Neural progenitor cell (in vitro differentiated cells): ENCODE measurements at places on chromosomes 6 and 20. TPM values are rescaled to one million over a fixed set of nuclear protein-coding genes. Genes with fewer than 3 reads are reported as not detected.

Gene MDFI
- 29.5 and 87.4 TPM in 2 replicates for total RNA-seq

- DNase-seq: no peak
Observed at GRCh38 chr20:48648482-48649051, 179.2 kb downstream of the PREX1 start.

Gene SMPDL3A
- 1.2 and 2.0 TPM in 2 replicates for total RNA-seq

DNA sequence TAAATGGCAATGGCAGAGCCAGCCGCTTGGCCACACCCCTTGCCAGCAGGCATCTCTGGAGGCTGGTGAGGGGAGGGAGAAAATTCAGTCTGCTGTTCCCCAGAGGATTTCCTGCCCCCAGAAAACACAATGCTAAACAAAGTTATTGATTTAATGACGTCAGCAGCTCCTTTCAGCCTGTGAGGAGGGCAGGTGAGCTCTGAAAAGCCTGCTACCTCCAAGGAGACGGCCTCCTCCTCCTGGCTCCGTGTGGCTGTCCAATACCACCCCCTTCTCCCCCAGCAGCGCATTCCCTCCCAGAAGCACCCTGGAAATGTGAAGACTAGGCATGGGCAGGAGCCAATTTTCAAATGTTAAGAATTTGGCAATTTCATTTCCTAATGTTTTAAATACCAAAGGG lies 393.1 kb downstream of the ZFAND3 start:
- peak; percentile 47 for DNase-seq

GRCh38 chr6:157056275-157056674 lies 267.0 kb downstream of the TMEM242 start:
- no peak for DNase-seq

Gene CLIC5
- total RNA-seq: 0.06 TPM in 1 of 2 replicates, not detected in the other

DNA sequence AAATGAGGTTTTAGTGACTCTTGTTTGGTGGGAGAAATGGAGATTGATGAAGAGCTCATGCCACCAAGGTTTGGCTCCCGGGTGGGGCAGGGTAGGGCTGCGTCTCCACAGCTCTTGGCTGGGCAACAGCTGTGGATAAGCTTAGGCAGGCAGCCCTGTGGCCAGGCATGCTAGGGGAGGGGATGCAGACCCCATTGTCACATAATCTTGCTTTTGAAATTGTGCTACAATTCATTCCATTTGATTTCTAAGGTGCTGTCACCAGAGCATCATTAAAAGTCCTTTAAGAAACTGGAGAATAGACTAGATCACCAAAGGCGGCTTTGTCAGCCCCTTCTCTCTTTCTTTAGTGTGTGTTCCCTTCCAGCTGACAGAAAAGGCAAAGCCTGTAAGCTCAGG lies 574.2 kb upstream of the JAG1 start:
- peak; percentile 79 for DNase-seq

DNA sequence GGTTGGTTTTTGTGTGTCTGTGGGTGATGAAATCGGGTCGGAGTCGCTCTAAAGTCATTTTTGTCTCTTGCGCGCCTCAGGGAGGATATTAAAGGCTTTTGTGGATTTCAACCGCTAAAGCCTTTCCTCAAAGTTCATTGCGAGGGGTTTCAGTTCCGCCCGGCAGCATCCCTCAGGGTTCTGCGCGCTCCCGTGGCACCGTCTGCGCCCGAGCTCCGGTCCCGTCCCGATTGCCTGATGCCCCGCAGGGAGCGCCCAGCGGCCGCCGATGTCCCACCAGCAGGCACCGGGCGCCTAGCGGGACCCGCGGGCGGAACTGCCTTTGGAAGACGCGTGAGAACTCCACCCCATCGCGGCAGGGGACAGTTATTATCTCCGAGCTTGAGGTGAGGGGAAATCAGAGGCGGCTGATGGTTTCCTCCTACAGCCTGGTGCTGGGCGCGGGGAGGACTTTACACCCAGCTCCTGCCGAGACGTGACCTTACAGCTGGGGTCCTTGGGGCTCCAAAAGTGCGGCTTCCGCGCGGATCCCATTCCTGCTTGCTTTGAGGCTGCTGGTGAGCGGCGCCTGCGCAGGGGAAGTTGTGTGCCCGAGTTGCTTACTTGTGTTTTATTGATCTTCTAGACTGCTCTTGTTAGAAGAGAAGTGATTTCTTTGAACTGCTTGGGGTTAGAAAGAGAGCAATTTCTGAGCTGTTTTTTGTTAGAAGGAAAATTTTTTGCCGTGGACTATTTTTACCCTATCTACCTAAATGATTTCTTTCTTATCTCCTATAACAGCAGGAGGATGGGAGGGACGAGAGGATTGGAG lies 27.1 kb downstream of the ULBP1 start:
- peak; percentile 62 for DNase-seq

GRCh38 chr6:27334141-27334540 lies 22.1 kb upstream of the POM121L2 start:
- DNase-seq: no peak

Gene SIRPG
- total RNA-seq: not detected in 2 replicates

DNA sequence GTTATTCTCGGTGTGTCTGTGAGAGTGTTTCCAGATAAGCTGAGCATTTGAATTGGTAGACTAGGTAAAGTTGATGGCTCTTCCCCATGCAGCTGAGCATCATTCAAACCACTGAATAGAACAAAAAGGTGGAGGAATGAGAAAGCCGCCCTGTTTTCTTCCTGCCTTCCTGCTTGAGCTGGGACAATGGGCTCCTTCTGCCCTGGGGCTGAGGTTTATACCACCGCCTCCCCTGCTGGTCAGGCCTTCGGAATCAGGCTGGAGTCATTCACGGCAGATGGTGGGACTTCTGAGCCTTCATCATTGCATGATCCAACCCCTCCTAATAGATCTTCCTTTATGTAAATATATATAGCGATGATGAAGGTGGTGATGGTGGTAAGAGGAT lies 124.9 kb downstream of the ANKRD60 start:
- DNase-seq: no peak

GRCh38 chr6:114092943-114093342 lies 122.0 kb upstream of the HDAC2 start:
- DNase-seq: no peak

- DNase-seq: no peak
Observed at GRCh38 chr6:106377061-106377540, 16.6 kb downstream of the CRYBG1 start.

Gene SNX9
- 16.1 and 17.8 TPM in 2 replicates for total RNA-seq

- DNase-seq: no peak
Observed at GRCh38 chr20:41258474-41258873, 59.1 kb downstream of the ZHX3 start.
